ENCODE measurements at places on chromosomes 5 and 9. TPM values are rescaled to one million over a fixed set of nuclear protein-coding genes. Genes with fewer than 3 reads are reported as not detected.

The CORO2A gene
- total RNA-seq = 0.69 TPM

The SHISAL2B gene
- not detected for total RNA-seq

The IRX4 gene
- total RNA-seq = 0.79 TPM

The ZNF366 gene
- not detected for total RNA-seq

The CAMK2A gene
- not detected for total RNA-seq

The SH3TC2 gene
- 1.8 TPM for total RNA-seq

The ATP10B gene
- total RNA-seq = not detected

The SLC25A48 gene
- not detected for total RNA-seq

The FABP6 gene
- total RNA-seq = 2.2 TPM

The MARCHF11 gene
- not detected for total RNA-seq

The PPP3R2 gene
- not detected for total RNA-seq

The SPINK13 gene
- total RNA-seq = 2.8 TPM

The F2R gene
- total RNA-seq = 8.1 TPM

The PCDHA11 gene
- total RNA-seq = not detected

The IL4 gene
- total RNA-seq = not detected

The ARHGEF28 gene
- 35.2 TPM for total RNA-seq

The FCN2 gene
- total RNA-seq = not detected

The SPRY4 gene
- 21.8 TPM for total RNA-seq

The CLIC3 gene
- not detected for total RNA-seq

The DND1 gene
- total RNA-seq = 0.77 TPM

The PDLIM4 gene
- total RNA-seq = not detected

The CDX1 gene
- not detected for total RNA-seq

DNA sequence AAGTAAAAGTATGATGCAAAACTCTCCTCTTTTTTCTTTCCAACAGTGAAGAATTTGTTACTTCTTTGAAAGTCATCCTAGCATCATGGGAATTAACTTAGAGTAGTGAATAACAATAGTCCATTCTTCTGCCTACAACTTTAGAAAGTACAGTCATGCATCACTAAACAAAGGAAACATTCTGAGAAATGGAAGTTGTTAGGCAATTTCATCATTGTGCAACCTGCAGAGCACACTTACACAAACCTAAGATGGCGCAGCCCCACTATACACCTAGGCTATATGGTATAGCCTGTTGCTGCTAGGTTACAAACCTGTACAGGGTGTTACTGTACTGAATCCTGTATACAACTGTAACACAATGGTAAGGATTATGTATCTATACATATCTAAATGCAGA lies 1209.3 kb upstream of the C9orf72 start:
- DNase-seq = no peak

GRCh38 chr9:117081641-117082317 lies 333.1 kb downstream of the ASTN2 start:
- no peak for DNase-seq

GRCh38 chr9:93821307-93821703 lies 133.8 kb downstream of the BARX1 start:
- no peak for DNase-seq

- no peak for DNase-seq
Observed at GRCh38 chr5:72163349-72163983, 56.2 kb downstream of the MAP1B start.

DNA sequence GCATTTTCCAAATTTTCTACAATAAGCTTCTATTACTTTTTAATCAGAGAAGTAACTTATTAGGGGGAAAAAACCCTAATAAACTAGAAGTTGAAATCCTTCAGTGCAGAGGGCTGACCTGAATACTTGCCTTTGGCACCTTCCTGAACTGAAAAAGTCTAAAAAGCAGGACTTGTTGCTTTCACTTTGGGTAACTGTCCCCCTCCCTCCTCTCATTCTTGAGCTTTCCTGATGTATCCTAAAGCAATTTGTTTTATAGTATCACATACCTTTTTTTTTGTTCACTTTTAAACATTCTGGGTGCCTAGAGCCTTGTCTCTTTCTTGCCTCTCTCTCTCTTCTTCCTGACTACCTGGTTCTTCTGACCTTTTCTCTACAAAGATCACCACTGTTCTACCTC lies 64.0 kb upstream of the ERBIN start:
- no peak for DNase-seq

- DNase-seq = no peak
Observed at GRCh38 chr5:116455061-116455460, 119.6 kb downstream of the SEMA6A start.

GRCh38 chr5:150064681-150065220 lies 21.6 kb downstream of the CSF1R start:
- no peak for DNase-seq

DNA sequence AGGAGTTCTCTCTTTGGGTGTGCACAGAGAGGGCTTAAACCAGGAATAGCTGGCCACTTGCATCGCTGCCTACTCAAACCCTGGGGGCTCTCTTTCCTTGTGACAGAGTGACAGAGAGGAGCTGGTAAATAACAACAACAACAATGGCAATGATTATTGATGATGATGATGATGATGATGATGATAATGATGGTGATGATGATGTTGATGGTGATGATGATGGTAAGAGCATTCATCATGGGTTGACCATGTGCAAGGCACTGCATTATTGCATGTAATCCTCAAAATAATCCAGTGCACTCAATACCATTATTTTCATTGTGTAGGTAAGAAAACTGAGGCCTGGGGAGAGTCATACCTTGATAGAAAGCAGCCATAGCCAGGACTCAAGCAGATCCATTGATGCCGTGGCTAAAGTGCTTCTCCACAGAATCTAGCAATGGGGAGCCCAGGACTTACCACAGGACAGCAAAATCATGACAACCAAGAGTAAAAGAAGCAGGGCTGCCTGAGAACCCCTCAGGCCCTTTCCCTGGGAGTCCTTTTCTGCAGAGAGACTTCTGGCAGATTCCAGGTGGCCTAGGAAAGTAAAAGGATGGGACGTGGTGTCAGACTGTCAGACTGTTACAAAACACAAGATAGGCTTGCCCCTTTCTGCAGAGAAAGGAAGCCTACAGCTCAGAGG lies 4.8 kb downstream of the FOXI1 start:
- DNase-seq = no peak

GRCh38 chr9:122097679-122098315 lies 4.7 kb upstream of the TTLL11 start:
- DNase-seq = peak; percentile 21

DNA sequence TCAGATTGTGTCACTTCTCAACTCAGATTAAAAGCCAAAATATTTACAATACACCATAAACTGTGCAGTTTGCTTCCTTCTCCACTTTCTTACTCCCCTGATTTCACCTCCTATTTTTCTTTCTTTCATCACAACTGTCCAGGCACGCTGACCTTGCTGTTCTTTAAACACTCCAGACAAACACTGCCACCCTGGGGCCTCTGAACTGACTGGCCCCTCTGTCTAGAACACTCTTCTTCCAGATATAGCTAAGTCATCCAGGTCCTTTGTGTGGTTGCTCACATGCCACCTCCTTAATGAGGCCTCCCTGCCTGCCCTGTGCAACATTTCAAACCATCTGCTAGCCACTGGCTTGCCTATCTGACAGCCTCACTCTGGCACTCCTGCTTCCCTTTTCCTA lies 46.6 kb downstream of the ATG10 start:
- peak; percentile 1 for DNase-seq

- DNase-seq = no peak
Observed at GRCh38 chr5:55638455-55638854, 73.7 kb downstream of the SLC38A9 start.

DNA sequence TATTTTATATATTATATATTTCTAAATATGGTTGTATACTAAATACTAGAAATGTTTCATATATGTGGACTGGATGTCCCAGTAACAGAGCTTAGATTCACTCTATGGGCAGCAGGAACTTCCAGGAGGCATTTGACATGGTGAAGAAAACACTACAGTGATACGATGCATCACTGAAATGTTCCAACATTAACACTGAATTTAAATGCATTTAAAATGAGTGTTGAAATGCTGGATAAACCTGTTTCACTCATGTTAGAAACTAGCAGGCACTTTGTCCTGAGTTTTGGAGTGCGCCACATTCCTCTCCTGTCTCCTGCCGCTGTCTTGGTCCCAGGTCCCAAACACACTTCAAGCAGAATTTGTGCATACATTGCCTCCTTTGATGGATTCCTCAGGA lies 237.8 kb upstream of the NFIL3 start:
- no peak for DNase-seq

- no peak for DNase-seq
Observed at GRCh38 chr9:130286781-130287428, 21.3 kb downstream of the HMCN2 start.

DNA sequence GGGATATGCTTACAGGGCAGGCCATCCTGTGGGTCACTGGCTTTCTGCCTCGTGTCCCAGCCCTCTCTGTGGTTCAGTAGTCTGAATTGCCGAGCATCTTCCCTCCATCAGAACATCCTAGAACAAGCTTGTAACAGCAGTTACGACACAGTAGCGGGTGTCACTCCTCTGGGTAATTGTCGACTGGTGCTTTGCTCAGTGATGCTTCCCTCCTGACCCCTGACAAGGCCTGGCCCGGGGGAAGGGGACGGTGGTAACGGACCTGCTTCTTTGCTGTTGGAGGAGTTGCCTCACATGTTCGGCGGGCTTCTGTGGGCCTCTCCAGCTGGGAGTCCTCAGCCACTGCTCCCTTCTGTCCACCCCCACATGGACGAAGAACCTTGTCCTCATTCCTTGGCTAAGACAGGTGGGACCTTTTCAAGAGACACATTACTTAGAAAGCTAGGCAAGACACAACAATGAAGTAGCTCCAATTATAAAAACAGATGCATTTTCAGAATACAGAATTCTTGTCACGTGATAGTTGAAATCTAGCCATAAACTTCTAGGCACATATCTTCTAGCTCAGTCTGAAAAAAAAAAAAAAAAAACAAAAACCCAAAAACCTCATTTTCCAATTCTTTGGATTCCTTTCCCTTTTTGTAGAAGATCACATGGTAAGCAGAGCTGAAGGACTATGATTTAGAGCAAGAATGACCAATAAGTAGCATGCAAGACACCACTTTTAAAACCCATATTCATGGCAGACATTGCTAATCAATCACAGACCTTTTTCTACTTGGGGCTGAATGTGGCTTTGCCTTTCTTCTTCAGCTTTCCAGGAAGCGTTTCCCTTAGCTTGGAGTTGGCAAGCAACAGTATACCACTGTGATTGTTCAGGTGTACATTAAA lies 25.0 kb downstream of the HMCN2 start:
- DNase-seq = no peak

DNA sequence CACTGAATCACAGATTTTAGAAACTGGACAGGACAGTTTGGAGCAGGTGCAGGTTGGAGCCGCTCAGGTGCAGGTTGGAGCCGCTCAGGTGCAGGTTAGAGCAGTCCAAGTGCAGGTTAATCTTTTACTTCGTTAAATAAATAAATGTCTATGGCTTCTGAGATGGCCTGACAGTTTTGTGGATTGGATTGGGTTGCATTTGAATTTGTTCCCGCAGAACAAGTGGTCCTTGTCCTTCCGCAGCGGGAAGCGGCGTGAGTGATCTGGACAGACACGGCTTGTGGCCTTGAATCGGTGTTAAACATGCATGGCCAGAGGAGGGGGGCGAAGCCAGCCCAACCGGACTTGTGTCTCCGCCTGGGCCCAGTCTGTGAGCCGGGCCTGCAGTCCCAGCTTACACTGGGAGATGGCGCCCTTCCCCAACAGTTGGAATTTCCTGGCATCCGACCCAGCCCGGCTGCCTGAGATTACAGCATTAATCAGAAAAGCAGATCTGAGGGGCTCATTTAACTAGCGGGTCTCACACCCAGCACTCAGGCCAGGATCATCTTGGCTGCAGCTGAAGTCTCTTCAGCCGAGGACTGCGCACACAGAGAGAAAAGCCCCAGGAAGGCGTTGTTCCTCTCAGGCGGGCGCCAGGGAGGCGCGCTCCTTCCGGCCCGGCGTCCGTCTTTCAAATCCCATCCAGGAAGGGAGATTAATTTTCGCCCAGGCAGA lies 1.5 kb upstream of the OLFM1 start:
- peak; percentile 64 for DNase-seq

GRCh38 chr5:134184155-134185135 lies 7.7 kb upstream of the SKP1 start:
- peak; percentile 77 for DNase-seq

- DNase-seq = no peak
Observed at GRCh38 chr9:128626181-128626580, 30.5 kb downstream of the DYNC2I2 start.

DNA sequence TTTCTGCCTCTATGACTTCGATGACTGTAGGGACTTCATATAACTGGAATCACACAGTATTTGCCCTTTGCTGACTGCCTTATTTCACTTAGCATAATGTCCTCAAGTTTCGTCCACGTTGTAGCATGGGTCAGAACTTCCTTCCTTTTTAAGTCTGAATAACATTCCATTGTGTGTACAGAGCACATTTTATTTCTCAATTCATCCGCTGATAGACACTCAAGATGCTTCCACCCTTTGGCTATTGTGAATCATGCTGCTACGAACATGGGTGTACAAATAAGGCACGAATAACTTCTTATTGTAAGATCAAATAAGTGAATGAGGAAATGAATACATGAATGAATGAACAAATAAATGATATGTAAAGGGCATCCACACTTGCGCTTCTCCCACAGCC lies 13.0 kb downstream of the BARX1 start:
- DNase-seq = no peak

DNA sequence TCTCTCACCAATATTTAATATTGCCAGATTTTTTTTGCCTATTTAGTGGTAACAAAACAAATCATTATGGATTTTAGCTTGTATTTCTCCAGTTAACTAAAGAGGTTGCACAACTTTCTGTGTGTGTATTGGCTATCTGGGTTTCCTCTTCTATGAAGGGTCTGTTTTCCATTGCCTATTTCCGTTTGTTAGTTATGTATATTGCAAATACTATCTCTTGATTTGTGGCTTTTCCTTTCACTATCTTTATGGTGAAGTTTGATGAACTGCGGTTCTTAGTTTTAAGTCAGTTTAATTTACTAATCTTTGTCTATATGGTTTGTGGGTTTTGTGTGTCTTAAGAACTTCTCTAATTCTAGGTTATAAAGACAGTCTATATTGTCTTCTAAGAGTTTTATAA lies 136.3 kb downstream of the CEP120 start:
- DNase-seq = no peak

- DNase-seq = no peak
Observed at GRCh38 chr9:35220659-35221338, 59.0 kb downstream of the UNC13B start.

- DNase-seq = no peak
Observed at GRCh38 chr9:108668191-108668937, 187.4 kb downstream of the ACTL7B start.

GRCh38 chr5:74092766-74093165 lies 466.8 kb downstream of the ARHGEF28 start:
- DNase-seq = no peak

GRCh38 chr9:116327701-116328405 lies 174.3 kb downstream of the PAPPA start:
- no peak for DNase-seq

DNA sequence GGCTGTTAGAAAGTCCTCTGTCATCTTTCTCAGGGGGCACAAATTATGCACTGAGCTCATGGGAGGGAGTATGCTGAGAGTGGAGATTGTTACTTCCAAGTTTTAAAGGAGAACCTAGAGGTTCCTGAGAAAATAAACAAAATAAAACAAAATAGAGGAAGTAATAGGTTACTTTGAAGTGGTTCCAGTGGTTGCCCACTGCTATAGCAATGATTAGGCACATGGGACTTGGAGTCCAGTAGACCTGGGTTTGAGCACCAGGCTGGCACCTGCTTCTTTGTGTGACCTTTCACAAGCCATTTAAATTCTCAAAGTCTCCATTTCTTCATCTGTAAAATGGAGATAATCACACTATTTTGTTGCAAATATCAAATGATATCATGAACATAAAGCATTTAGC lies 13.8 kb upstream of the CDC23 start:
- DNase-seq = no peak

GRCh38 chr9:113673726-113674125 lies 202.4 kb upstream of the ZNF618 start:
- DNase-seq = no peak

- DNase-seq = no peak
Observed at GRCh38 chr9:88110026-88110425, 28.2 kb downstream of the SPATA31C2 start.
